ENCODE measurements at places on chromosomes 5 and 9.

DNA sequence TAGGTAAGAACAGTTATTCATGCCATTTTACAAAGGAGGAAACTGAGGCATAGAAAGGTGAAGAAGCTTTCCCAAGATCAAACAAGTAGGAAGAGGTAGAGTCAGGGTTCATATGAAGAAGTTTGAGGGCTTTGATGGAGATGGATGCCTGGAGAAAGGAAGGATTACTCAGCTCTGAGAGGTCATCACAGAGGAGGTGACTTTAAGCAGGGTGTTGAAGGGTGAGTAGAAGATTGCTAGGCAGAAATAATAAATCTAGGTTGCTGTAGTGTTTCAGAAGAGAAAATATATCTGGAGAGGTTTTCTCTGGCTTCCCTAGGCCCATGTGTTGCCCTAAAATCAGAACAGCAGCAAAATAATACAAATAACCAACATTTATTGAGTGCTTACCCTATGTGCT is 196.3 kb downstream of the PALM2AKAP2 start:
- no peak for DNase-seq

DNA sequence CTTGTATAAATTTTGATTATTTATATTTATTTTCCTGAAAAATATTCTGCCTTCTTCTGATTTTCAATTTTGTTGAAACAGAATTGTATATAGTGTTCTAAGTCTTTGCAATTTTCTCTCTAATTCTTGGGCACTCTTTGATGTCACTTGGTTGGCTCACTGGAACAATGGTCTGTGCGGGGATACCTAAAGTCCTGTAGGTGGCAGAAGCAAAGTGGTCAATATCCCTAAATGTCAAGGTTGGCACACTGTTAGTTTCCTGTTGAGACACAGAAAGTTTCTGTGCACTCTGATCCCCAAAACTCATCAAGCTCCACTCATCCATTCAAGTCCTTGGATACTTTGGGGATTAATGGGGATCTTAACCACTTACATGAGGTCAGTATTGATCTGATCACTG is 480.8 kb upstream of the CCNG1 start:
- no peak for DNase-seq

GRCh38 chr5:43601454-43602260 is 1.3 kb upstream of the NNT start:
- DNase-seq, result peak; percentile 47

- no peak for DNase-seq
Measured at GRCh38 chr9:35295369-35296036, 133.7 kb downstream of the UNC13B start.

- no peak for DNase-seq
Measured at GRCh38 chr5:54993318-54993717, 7.9 kb upstream of the ESM1 start.
